Left ventricle myocardium inferior (tissue), 1 donor: ENCODE measurements at places on chromosomes 2 and 18. TPM values are rescaled to one million over a fixed set of nuclear protein-coding genes. Genes with fewer than 3 reads are reported as not detected.

Gene LRATD1
- 3.1 TPM for total RNA-seq

Gene TLX2
- not detected for total RNA-seq

Gene CYRIA
- 4.1 TPM for total RNA-seq

Gene POMC
- total RNA-seq, result 7.5 TPM

Gene ARHGEF4
- 5.3 TPM for total RNA-seq

Gene LTBP1
- 88.9 TPM for total RNA-seq

Gene SP9
- not detected for total RNA-seq

Gene ANAPC1
- total RNA-seq, result 17.0 TPM

Gene SAG
- not detected for total RNA-seq

Gene CHPF
- 104 TPM for total RNA-seq

Gene TNP1
- not detected for total RNA-seq

Gene DSC3
- total RNA-seq, result not detected

Gene SLC11A1
- total RNA-seq, result 6.4 TPM

Gene IL1R1
- 22.6 TPM for total RNA-seq

Gene NYAP2
- not detected for total RNA-seq

Gene LBH
- 200 TPM for total RNA-seq

Gene LYPD1
- total RNA-seq, result not detected

Gene CD207
- total RNA-seq, result not detected

Gene MYO7B
- 0.44 TPM for total RNA-seq

Gene SCYGR2
- not detected for total RNA-seq

Gene LIMS2
- total RNA-seq, result 173 TPM

Gene GFPT1
- 46.2 TPM for total RNA-seq

Gene CDH19
- 13.0 TPM for total RNA-seq

Gene ABCB11
- 0.05 TPM for total RNA-seq

Gene MAL
- total RNA-seq, result 4.4 TPM

Gene VWA3B
- total RNA-seq, result 0.52 TPM
